ENCODE measurements at places on chromosomes 11 and 22.

DNA sequence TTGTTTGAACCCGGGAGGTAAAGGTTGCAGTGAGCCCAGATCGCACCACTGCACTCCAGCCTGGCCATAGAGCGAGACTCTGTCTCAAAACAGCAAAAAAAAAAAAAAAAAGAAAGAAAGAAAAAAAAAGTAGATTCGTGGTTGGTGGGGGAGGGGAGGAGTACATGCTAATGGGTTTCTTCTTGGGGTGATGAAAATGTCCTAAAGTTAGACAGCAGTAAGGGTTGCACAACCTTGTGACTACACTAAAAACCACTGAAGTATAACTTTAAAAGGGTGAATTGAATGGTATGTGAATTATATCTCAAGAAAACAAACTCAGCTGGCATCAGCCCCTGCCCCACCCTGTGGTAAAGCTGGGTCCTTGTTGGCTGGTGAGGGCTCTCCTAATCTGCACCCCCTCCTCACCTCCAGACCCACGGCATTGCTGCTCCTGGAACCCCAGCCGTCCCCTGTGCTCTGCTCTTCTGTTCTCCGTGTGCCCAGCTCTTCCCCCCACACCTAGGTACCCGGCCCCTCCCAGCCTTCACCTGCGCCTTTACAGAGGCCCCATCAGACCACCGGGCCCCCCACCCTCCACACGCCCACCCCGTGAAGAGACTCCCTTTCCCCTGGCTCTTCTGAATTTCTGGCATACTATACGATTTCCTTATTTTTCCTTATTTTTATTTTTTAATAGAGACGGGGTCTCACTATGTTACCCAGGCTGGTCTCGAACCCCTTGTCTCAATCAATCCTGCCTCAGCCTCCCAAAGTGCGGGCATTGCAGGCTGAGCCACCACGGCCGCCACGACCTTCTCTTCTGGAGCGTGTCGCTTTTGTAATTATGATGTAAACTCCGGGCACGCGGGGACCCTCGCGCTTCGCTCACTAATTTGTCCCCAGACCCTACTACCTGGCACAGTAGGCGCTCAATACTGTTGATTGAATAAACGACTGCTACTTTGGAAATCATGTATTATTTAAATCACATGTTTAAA is 924 bp upstream of the FADD start:
- no peak for DNase-seq

GRCh38 chr22:22748297-22748743 is 103.9 kb downstream of the GGTLC2 start:
- DNase-seq, result no peak

DNA sequence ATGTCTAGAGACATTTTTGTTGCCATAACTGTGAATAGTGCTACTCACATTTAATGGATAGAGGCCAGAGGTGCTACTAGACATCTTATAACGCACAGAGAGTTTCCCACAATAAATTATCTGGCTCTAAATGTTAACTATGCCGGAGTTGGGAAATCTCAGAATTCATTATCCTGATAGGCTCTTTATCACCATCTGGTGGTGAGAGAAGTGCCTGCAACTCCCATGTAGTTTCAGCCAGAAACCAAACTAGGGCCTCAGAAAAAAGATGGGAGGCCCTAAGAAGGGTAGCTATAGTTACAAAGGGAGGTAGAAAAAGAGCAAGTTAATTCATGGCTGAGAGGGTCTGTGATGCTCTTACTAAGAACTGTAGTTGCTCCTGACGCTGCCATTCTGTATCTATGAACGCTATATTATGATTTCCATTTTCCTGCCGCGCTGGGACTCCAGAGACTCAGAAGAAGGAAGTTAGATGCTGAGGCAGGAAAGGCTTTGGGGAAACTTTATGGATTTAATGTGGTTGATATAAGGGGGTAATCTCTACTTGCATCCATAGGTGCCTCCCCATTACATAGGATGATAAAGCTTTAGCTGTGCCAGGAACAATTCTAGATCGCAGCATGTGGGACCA is 22.9 kb upstream of the MRPL17 start:
- DNase-seq, result peak; percentile 44

- no peak for DNase-seq
Observed at GRCh38 chr11:22780952-22781593, 48.5 kb downstream of the SVIP start.

DNA sequence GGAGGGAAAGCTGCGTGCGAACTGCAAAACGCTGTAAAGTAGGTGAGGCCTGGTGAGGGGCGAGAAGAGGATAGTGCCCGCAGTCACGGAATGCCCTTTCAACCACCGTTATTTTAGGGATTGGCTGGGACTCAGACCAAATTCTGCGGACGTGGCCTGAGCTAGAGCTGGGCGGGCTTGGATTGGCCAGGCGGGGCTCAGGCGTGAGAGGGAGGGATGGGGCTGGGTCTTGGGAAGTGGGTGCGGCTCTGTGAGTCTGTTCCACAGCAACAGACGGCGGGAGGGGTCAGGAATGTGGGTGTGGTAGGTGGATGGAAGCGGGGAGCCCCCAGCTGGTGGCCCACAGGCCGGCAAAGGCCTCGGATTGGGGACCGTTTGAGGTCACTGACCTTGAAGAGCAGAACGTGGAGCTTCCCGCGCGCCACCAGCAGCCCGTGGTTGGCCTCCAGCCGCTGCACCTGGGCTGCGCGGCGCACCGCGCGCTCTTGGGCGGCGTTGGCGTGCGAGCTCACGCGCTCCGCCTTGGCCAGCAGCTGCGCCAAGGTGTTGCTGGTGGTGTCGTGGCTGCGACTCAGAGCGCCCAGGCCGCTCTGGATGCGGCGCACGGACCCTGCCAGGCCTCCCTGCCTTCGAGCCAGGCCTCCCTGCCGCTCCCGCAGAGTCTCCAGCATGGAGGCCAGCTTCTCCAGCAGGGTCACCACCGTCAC is 444 bp downstream of the CAVIN3 start:
- DNase-seq, result peak; percentile 94

- DNase-seq, result no peak
Observed at GRCh38 chr22:31096657-31097279, 10.6 kb downstream of the SELENOM start.

GRCh38 chr11:32829157-32829679 is 509 bp upstream of the PRRG4 start:
- no peak for DNase-seq

DNA sequence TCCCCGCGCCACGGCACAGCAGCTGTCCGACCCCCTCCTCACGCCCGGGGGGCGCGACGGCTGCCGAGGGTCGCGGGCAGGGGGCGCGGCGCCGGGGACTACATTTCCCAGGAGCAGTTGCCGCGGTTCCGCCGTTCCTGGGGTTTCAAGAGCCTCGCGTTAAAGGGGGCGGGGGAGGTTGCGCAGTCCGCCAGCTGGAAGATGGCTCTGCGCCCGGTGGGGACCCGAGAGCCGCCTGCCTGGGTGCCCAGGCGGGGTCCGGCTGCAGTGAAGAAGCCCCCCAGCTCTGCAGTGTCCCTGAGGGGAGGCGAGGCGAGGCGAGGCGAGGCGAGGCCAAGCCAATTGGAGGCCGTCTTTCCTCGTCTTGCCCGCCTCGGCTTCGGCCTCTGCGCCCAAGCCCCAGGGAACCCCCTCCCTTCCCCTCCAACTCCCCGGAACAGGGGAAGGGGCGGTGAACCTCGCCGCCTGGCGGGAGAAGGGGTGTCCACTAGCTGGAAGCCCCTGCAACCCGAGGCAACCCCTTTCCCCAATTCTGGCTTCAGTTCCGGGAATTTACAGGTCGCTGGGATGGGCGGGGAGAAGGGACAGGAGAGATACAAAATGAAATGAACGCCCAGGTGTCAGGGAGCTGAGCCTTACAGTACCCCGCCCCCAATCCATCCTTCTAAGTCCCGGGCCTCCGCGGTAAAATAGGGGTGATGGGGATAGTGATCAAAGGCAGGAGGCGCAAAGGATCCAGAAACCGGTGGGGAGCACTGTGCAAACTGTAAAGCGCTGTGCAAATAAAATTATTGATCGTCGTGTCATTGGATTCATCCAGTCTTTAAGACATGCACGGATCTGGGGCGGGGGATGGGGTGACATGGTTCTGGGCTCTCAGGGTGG is 5.2 kb upstream of the GCAT start:
- no peak for DNase-seq

DNA sequence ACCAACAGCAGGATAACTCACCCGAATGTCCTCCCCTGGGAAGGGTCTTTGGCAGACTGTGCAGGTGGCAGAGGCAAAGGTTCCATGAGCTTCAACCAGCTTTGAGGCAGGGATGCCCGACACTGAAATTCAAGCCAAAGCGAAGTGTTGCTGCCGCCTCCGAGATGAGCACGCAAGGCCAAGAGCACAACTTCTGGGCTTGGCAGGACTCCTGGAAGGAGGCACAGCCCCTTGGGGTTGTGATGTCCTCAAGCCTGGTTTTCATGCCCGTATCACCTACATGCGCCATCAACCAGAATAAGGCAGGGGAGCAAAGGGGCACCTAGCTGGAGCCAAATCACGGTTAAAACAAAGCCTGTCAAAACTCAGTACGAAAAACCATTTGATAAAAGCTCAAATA is 5.7 kb downstream of the SIRT3 start:
- no peak for DNase-seq

GRCh38 chr11:113137713-113138529 is 176.5 kb upstream of the TTC12 start:
- no peak for DNase-seq

DNA sequence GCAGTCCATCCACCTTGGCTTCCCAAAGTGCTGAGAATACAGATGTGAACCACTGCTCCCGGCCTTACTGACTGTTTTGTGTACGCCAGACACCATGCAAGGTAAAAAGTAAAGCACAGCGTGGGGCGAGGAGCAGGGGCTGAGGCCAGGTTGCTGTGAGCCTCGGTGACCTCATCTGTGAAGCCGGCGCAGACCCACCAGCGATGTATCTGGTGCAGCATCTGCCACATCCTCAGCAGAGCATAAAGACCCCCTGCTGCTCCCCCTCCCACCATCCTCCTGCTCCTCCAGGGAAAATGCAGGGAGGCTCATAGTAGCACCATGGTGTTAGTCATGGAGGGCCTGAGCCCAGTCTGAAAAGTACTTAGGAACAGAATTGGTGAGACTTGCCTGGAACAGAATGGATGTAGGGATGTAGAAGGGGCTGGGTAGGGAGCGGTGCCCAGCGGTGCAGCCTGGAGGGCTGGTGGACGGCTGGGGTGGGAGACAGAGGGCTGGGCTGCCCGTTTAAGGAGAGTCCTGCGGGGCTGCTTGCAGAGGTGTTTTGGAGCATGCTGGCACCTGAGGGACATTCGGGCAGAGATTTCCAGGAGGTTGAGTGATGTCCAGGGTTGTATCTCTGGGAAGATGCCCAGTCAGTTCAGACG is 462.4 kb downstream of the BRD1 start:
- DNase-seq, result no peak

- no peak for DNase-seq
Observed at GRCh38 chr11:129804012-129804411, 11.6 kb upstream of the TMEM45B start.

DNA sequence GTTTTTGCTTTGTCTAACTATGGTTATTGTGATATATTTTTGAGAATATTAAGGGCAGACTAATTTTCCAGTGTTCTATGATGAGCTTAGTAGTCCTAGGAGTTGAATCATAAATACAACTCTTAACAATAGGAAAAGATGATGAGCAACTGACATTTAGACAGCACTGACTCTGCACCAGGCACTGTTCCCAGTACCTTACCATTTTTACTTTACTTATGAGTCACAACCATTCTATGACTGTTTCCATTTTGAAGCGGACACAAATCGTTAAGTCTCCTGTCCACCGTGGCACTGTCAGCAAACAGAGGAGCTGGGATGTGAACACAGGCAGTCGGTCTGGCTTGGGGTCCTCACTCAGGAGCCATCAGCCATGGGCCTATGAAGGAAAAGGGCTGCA is 3.4 kb upstream of the SCGB2A2 start:
- DNase-seq, result peak; percentile 44

- no peak for DNase-seq
Observed at GRCh38 chr22:48780597-48781277, 1046.9 kb downstream of the BRD1 start.

DNA sequence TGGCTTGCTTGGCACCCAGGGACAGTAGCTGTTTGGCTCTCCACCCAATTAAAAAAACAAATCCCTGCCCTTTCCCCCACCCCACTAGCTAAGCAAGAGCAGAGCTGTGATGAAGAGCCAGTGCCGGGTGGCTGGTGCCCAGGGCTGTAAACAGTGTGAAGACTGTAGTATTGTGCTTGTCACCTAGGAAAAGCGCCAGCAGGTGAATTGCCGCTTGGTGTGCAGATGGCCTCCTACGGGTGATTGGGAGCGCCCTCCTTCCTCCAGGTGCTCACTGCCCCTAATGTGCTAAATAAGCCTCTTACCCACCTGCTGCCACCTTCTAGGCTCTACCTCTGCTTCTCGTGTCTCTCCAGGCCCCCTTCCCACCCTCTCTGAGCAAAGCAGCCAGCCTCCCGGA is 18.4 kb upstream of the RAPSN start:
- no peak for DNase-seq

- no peak for DNase-seq
Observed at GRCh38 chr22:27730641-27731433, 70.7 kb downstream of the MN1 start.

- no peak for DNase-seq
Observed at GRCh38 chr11:29481738-29482137, 535.1 kb downstream of the KCNA4 start.

GRCh38 chr11:20367313-20367948 is 3.9 kb downstream of the HTATIP2 start:
- peak; percentile 93 for DNase-seq

- DNase-seq, result no peak
Observed at GRCh38 chr11:80281194-80281593, 840.4 kb upstream of the TENM4 start.

GRCh38 chr11:19814421-19814820 is 101.8 kb downstream of the NAV2 start:
- no peak for DNase-seq

- DNase-seq, result no peak
Observed at GRCh38 chr11:93564895-93565294, 21.7 kb upstream of the SMCO4 start.

DNA sequence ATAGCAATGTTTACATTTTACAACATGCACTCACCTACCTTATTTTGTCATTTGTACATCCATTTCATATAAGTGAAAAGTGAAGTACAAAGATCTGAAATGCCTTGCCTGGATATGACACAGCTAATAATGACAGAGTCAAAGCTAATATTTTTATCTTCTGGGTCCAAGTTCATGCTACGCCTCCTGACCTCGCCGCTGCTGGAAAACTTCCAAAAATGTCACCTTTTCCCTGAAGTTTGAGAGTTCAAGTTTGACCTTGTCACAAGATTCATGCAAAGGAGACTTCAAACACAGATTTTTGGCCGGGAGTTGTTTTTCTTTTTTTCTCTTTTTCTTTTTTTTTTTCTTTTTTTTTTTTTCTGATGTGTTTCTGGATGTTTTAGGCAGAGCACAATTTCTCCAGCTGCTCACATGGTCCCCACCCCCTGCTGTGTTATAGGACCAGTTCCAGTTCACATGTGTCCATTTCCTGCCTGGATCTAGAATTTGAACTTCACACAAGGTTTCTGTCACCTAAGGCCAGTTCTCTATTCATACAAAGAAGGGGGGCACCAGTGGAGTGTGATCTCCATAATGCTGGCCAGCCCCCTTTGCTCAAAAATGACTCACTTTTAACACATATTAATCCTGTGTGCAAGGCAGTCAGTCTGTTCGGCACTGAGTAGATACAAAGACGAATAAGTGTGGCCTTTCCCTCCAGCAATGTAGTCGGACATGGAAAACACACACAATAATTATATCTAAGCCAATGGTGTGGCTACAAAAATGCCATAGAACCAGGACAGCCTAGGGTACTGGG is 546.8 kb downstream of the BUD13 start:
- no peak for DNase-seq

GRCh38 chr11:30585125-30585891 is 845 bp downstream of the MPPED2 start:
- DNase-seq, result no peak

Data from RWPE1 (cell line).